ENCODE measurements at places on chromosomes 11 and 22.

- DNase-seq: no peak
- H3K4me3 ChIP-seq: no peak overlapping the region
- no peaks in the 10 kb centered on the region for H3K36me3 ChIP-seq
- no peak overlapping the region for H3K27ac ChIP-seq
- no peaks in the 10 kb centered on the region for H3K27me3 ChIP-seq
- no peaks in the 10 kb centered on the region for H3K4me1 ChIP-seq
Observed at GRCh38 chr11:37786214-37786755, 1188.2 kb upstream of the RAG2 start.

- H3K4me1 ChIP-seq: peaks cover 8% of the 10 kb centered on the region
- H3K36me3 ChIP-seq: no peaks in the 10 kb centered on the region
- peaks cover 17% of the 10 kb centered on the region for H3K27me3 ChIP-seq
- no peak overlapping the region for H3K4me3 ChIP-seq
- no peak overlapping the region for H3K27ac ChIP-seq
- DNase-seq: no peak
Observed at GRCh38 chr22:24429411-24430365, 2.3 kb downstream of the ADORA2A start.

- H3K27ac ChIP-seq: no peak overlapping the region
- DNase-seq: no peak
- no peaks in the 10 kb centered on the region for H3K4me1 ChIP-seq
- H3K36me3 ChIP-seq: no peaks in the 10 kb centered on the region
Observed at GRCh38 chr11:60469723-60470122, 14.1 kb downstream of the MS4A1 start.

DNA sequence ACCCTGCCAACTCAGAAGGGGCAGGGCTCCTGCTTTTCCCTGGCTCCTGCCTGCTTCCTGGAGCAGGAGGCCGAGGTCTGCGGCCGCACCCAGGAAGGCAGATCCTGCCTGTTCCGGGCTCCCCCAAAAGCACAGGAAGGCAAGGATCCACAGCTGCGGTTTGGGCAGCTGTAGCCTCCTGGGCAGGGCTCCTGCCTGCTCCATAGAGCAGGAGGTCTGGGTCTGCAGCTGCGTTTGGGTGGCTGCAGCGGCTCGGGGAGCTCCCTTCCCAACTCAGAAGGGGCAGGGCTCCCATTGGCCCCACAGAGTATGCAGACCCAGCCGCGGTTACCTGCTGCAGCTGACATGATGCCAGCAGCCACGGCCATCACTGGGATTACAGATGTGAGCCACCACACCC, 5.5 kb downstream of the UPK2 start:
- H3K27me3 ChIP-seq: no peaks in the 10 kb centered on the region
- H3K36me3 ChIP-seq: no peaks in the 10 kb centered on the region
- no peaks in the 10 kb centered on the region for H3K4me1 ChIP-seq
- H3K27ac ChIP-seq: no peak overlapping the region
- DNase-seq: no peak
- no peak overlapping the region for H3K4me3 ChIP-seq

- H3K36me3 ChIP-seq: no peaks in the 10 kb centered on the region
- H3K27me3 ChIP-seq: no peaks in the 10 kb centered on the region
- H3K27ac ChIP-seq: no peak overlapping the region
- peaks cover 16% of the 10 kb centered on the region for H3K4me1 ChIP-seq
- DNase-seq: no peak
- H3K4me3 ChIP-seq: no peak overlapping the region
Observed at GRCh38 chr11:15775015-15775541, 581.3 kb downstream of the SOX6 start.

DNA sequence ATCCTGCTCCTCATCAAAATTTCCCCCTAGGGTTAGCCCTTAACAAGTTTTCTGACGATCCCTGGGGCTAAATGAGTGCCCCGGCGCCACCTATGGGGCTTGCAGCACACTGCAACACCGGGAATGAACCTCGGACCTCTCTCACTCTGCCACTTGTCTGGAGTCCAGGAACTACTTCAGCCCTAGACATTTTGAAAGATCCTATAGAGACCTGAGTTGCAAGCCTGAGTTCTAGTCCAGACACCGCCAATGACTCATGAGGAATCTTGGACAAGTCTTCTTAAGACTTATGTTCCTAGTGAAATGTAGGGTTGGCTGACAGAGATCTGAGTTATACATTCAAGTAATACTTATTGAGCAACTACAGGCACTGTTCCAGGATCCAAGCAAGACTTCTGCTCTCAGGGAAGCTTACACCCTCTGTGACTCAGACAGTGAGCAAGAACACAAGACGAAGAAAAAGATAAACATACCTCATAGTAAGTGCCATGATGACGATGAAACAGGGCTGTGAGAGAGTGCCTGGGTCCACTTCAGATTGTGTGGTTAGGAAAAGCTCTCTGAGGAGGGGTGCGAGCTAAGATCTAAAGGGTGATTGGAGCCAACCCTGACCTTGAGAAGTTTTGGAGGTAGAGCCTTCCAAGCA, 10.2 kb upstream of the STK33 start:
- no peaks in the 10 kb centered on the region for H3K27me3 ChIP-seq
- no peaks in the 10 kb centered on the region for H3K4me1 ChIP-seq
- H3K27ac ChIP-seq: peak overlapping the region; percentile 65
- DNase-seq: peak; percentile 84

- DNase-seq: no peak
- no peaks in the 10 kb centered on the region for H3K36me3 ChIP-seq
- no peaks in the 10 kb centered on the region for H3K4me1 ChIP-seq
Observed at GRCh38 chr11:122852074-122852795, 13.9 kb downstream of the CRTAM start.

Measured in hepatocyte (in vitro differentiated cells).